Activated gamma-delta T cell (primary cell): ENCODE measurements at places on chromosomes 3 and 15.

GRCh38 chr3:36686516-36686915 is 77.8 kb downstream of the DCLK3 start:
- no peak for DNase-seq

DNA sequence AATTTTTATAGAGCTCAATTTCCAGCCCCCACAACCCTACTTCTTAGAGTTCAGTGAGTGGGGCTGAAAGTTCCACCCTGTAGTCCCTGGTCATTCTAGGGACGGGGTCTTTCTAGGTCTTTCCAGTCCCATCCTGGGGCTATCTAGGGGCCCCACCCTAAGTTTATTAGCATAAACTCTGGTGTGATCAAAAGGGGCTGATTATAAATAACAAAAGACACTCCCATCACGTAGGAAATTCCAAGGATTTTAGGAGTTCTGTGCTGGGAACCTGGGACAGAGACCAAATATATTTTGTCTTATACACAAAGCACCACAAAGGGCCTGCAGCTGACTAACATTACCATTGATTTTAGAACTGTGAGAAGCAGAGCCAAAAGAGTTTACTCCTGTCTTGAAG is 41.9 kb downstream of the RAD54L2 start:
- DNase-seq = no peak

GRCh38 chr3:89851974-89852621 is 744.7 kb downstream of the EPHA3 start:
- DNase-seq = no peak

GRCh38 chr3:176663837-176664831 is 533.1 kb downstream of the TBL1XR1 start:
- DNase-seq = no peak

- no peak for DNase-seq
Observed at GRCh38 chr3:10911350-10912002, 81.1 kb upstream of the SLC6A1 start.

- no peak for DNase-seq
Observed at GRCh38 chr3:40780291-40780924, 255.6 kb downstream of the ZNF621 start.

- DNase-seq = no peak
Observed at GRCh38 chr15:69979262-69979661, 118.5 kb downstream of the TLE3 start.

DNA sequence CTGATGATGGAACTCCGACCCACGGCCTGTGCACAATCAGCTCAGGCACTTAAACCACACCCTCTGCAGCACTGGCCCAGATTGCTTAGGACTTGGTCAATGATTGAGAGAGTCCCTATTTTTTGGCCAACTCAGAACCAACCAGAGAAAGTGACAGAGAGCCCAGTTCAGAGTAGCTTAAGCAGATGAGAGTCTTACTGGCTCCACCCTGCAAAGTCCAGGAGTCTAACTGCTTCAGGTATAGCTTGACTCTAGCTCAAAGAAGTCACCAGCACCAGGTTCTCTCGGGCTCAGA is 20.1 kb downstream of the SLC6A20 start:
- no peak for DNase-seq

- DNase-seq = no peak
Observed at GRCh38 chr3:126984391-126985131, 1.6 kb downstream of the PLXNA1 start.

GRCh38 chr3:61768284-61769037 is 207.1 kb downstream of the PTPRG start:
- no peak for DNase-seq

DNA sequence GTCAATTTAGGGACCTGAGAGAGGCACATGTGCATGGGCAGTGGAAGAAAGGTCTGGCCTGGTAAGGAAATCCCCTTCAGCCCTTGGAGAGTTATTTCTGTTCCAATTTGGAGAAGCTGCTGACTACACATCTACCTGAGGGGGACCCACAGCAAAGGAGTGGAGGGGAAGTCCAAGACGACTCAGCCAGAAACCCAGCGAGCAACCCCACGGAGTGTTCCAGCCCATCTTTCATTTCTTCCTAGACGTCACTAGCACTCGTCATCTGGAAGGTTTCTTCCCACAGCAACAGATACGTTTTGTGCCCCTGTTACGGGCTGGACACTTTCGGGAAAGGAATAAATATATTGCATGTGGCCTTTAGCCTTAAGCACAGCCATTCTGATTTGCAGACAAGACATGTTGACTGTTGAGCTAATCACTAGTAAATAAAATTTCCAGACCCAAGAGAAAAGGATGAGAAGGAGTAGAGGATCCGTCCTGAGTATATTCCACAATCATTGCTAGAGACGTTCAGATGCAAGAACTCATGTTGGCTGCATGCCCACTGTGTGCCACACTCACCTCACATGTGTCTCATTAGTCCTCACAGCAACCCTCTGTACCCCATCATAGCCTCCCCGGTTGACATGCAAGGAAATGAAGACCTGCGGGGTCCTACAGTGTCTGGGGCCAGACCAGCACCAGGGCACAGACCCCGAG is 7.8 kb upstream of the FAM174B start:
- no peak for DNase-seq

GRCh38 chr3:29414468-29415224 is 133.8 kb downstream of the RBMS3 start:
- no peak for DNase-seq

- DNase-seq = no peak
Observed at GRCh38 chr3:132536442-132537153, 60.5 kb upstream of the ACKR4 start.

- no peak for DNase-seq
Observed at GRCh38 chr15:40336744-40337122, 4.0 kb downstream of the CCDC9B start.

GRCh38 chr15:57284535-57284934 is 91.8 kb upstream of the CGNL1 start:
- DNase-seq = no peak

GRCh38 chr3:129474984-129475804 is 35.2 kb downstream of the IFT122 start:
- DNase-seq = no peak

- no peak for DNase-seq
Observed at GRCh38 chr3:46912986-46913385, 35.5 kb downstream of the PTH1R start.

GRCh38 chr15:35019404-35020327 is 31.6 kb upstream of the ZNF770 start:
- DNase-seq = no peak

DNA sequence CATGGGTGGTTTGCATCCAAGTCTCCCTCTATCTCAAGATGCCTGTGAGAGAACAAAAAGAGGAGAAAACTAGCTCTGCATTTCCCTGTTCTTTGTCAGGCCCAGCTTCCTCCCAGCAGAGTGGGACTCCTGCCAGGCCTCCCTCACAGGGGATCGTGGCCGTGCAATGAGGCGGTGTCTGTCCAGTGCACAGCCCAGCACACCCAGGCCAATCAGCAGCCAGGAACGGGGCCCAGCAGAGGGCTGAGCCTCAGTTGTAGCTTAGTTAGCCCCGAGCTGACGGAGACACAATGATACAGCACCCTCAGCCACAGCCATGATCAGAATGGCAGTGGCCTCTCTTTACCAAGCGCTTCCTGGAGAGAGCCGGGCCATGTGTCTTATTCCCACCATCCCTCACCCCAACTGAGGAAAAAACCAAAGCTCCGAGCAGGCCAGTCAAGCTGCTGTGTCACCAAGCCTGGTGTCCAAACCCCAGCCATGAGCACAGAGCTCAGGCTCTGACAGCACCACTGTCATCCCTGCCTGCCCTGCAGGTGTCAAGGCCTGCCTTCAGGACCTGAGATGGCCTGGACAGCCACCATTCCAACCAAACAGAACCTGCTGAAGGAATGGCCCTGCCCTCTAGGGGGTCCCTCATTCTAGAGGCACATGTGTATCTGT is 71.1 kb downstream of the DNAJB8 start:
- DNase-seq = no peak

DNA sequence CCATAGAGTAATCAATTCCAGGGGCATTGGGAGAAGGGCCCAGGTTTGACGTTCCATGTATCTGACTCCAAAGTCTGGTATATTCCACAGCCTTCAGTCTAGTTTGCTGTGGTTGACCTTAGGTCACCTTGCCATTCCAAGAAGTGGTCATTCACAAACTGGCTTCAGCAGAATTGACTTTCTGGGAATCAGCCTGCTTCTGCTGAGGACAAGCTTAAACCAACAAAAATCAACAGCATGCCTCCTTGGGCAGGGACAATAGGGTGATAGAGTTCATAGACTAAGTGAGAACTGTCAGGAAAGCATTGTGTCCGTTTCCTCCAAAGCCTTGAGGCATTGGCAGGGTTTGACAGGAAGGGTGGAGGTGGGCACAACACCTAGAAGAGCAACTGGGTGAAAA is 24.1 kb upstream of the NDUFB4 start:
- DNase-seq = no peak

DNA sequence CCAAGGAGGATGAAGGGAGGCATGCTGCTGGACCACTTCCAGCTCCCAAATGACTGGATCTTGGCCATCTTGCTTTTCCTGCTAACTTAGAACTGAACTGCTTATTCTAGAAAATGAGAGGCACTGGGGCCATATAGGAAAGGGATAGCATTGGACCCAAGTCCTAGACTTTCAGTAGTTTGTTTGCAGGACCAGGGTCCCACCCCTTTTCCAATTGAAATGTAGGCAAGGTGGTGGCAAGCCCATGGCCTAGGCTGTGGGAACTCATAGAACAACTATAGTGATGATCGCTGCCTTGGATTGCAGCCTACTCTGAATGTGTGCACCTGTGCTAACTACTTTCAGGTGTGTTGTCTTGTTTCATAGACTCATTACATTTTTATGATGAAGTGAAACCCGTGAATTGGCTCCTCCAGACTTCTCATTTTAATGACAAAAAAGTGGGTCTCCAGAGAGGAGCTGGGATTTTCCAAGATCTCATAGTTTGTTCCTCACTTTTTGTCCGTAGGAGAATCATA is 50.3 kb downstream of the TGFBR2 start:
- no peak for DNase-seq

GRCh38 chr15:99495430-99496301 is 70.1 kb upstream of the MEF2A start:
- DNase-seq = no peak

- no peak for DNase-seq
Observed at GRCh38 chr3:115814778-115815380, 191.6 kb downstream of the GAP43 start.

DNA sequence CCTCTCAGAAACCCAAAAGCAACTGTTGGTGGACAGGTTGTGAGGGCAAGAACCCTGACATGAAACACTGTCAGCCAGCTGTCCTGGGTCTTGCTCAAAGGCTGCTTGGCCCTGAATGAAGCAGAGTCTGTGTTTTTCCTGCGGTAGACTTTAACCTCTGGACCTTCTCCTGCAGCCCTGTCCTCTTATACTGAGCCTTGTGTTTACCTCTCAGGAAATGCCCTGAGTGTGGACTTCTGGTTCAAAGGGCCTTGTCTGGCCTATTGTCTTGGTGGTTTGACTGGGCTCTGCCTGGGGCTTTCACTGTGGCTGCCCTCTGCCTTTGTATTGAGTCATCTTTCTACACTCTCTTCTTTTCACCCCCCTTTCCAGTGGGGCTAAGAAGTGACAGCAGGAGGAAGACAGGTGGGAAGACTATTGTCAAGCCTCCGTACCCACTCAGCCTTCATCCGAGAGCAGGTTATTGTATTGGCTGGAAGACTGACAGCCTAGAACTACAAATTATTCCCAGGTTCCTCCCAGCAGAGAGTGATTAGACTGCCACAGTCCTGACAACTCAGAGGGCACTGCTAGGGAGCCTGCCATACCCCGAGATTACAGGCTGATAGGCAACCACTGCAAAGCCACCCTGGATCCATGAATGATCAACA is 3.5 kb downstream of the SEC13 start:
- no peak for DNase-seq

DNA sequence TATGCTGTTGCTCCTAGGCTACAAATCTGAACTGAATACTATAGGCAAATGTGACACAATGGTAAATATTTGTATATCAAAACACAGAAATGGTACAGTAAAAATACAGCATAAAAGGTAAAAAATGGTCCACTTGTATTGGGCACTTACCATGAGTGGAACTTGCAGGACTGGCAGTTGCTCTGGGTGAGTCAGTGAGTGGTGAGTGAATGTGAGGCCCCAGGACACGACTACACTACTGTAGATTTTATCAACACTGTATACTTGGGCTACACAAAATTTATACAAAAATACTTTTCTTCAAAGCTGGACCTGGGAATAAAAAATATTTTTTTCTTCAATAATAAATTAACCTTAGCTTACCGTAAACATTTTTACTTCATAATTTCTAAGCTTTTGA is 41.6 kb upstream of the DUT start:
- no peak for DNase-seq
